ENCODE measurements at places on chromosomes 12 and 14.

DNA sequence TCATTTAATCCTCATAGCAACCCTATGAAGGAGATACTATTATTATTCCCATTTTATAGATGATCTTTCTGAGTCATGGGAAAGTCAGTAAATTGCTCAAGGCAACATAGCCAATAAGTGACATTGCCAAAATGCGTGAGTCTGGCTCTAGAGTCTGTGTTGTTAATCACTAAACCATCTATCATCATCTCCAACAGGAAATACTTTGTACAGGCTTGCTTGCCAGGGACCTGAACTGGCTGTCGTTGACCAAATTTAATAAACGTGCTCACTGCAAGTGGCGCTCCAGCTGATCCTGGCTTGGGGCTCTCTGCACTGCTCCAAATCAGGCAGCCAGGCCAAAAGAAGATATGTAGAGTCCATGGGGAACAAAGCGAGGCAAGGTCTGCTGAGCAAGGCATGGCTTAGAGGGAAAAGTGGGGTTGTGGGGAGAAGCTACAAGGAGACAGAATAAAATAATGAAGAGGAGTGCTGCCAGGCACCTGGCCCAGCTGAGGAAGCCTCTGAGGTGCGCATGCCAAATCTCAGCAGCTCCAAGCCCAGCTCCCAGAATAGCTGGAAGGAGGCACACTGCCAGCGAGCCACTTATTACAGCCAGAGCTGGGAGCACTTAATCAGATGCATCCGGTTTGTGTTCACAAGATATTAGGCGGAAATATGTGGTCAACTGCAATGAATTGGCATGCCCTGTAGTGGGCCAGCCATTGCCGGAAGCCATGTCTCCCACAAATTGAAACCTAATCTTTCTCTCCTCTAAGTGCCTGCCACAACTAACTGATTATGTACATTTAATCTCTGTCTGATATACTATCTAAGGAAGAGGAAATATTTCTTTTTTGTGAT lies 43.3 kb upstream of the PTPRO start:
- DNase-seq, result no peak

DNA sequence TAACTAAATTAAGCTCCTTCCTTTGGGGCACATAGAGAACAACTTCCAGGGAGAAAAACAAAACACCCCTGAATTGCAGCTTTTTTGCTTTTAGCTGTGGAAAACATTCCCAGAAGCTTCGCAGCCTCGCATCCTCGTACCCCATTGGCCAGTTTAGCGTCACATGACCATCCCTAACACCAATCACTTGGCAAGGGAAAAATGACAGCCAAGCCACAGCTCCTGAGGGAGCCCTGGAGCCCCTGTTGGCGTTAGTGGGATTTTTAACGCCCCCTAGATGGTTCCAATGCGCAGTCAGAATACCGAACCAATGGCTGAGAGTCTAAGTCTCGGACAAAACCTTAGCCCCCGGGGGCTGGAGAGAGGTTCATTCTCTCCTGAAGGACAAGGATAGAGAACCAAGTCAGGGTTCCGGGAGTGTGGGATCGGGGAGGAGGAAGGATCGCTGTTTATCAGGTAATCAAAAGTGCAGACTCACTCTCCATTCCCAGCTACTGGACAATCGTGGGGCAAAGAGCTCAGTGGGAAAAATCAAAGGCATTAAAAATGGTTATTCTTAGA lies 135.6 kb upstream of the HIF1A start:
- DNase-seq, result no peak

DNA sequence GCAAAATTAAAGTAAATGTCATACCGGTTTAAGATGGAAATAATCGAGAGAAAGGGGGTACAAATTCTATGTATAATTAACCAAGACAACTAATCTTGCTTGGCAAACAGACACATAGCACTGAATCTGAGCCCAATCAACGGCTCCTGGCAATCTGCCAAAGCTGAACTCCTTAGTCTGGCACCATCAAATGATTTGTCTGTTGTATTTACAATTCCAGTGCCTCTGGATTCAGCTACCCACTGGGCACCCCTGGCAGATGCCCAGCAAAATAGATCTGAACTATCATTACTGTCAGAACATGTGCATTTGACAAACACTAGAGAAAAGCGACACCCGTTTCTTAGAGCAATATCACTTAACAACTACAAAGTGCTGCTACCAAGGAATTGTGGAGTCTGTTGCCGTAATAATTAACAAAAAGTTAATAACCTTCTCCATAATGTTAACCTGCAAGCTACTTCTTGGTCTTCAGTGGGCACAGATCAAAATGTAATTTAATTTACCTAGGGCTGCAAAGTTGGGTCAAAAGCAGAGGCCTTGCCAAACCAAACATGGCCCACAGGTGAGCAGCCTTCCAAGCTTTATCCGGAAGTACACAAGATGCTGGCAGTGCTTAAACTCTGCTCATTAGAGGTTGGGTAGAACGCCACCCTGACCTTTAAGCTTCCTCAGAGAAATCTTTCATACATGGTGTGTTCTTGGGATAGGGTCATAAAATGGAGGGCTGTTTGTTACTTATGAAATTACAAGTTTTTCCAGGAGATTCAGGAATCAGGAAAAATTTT lies 7.6 kb downstream of the EGLN3 start:
- no peak for DNase-seq

DNA sequence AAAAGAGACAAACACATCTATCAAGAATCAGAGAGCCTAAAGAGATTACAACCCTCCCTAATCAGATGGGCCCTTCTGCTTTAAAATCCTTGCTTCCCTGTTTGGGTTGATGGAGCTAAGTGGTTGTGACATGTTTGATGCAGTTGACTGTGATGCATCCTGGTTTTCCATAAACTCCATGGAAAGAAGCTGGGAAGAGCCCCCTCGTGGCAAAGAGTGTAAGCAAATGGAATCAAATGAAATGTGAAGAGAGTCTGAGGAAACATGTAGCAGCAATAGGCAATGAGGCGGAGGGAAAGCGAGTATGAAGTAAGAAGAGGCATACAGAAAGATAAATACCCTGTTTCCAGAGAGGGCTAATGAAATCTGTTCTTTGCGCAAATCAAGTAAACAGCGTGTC lies 70.4 kb upstream of the SLCO1C1 start:
- no peak for DNase-seq

DNA sequence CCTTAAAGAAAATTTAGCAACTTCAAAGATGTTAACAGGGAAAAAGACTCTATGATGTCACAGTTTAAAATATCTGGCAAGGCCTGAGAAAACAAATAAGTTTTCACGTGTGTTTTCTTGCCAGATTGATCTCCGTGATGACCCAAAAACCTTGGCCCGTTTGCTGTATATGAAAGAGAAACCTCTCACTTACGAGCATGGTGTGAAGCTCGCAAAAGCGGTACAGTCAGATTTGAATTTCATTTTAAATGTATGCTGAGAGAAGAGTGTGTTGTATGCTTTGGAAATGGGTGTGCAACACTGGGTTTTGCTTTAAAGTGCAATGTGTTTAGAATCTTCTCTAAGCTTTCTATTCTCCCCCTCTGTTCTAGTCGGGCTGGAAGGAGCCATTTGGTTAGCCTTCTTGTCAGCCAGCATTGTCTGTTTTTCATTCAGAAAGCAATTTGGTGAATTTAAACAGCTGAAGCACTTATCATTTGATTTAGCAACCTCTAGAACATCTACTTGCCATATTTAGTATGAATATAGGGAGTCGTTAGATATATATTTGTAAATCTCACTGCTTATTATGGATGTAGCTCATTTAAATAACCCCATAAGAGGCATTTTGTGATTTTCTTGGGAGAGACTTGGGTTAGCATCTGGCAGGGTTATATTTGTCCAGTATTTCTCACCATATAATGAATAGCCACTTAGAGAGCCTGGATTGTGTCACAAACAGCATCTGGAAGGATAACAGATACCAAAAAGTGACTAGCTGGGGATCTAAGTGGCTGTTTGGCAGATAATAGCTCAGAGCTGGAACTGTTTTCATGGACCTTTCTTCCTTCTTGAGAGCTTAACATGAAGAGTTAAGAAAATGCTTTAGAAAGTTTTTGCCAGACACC lies 35.5 kb downstream of the GPHB5 start:
- no peak for DNase-seq

DNA sequence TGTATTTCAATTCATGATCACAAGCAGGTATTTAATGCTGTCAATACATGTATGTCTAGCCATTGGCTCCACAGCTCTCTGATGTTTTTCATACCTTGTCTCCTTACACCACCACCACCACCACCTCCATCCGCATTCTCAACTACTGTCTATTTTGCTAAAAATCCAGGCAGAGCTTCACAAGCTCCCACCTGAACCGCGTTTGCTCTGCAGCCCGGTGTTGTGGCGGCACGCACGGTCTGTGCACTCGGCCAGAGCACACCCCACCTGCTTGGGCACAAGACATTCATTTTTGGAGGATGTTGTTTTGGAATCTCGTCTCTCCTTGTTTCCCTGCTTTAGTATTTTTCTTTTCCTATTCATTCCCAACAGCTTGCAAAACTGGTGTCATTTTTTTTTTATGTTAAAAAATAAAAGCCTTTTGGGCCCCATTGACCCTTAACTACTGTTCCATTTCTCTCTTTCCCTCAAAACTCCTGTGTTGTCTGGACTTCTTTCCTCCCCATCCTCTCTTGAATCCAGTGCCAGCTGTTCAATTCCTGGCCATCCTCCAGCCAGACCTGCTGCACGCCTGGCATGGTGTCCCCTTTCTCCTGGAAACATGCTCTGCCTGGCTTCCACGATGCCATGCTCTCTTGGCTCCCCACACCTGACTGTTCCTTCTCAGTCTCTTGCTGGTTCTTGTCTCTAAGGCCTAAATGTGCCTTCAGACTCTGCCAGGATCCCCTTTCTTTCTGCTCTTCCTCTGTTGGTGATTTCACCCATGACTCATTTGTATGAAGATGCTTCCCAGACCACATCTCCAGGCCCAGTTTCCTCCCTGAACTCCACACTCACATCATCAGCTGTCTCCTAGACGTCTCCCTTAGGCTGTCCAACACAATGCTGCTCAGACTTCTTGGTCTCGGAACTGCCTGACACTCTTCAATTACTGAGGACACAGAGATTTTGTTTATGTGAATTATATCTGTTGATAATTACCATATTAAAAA lies 37.9 kb downstream of the PIWIL1 start:
- no peak for DNase-seq

DNA sequence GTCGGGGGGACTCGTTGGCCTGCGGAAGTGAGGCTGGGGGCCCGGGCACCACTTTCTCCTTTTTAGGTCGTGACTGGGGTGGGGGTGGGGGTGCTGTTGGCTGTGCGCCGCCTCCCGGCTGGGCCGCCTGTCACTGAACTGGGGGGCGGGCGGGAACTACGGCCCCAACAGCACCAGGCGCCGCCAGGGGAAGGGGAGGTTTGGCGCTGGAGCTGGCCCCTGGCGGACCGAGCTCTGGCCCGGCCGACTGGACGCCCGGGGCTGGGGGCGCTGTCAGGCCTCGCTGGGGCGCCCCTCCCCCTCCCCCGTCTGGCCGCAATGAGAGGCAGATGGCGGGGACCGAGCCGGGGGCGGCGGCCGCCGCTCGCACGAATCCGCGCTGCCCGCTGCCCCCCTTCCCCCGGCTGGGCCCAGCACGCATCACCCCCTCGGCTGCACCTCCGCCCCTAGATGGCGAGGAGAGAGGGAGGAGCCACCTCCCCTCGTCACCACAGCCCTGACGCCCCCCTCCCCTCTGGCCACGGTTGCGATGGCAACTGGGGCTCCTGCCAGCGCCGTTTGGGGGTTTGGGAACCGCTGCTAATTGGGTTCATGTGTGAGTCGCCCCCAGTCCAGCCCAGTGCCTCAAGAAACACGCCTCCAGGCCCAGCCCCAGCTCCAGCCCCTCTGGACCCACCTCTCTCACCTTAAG lies 723 bp downstream of the NFATC4 start:
- DNase-seq, result peak; percentile 16

GRCh38 chr14:48391661-48392060 lies 716.3 kb upstream of the MDGA2 start:
- DNase-seq, result no peak

- no peak for DNase-seq
These were observed 125.1 kb downstream of the ST8SIA1 start for GRCh38 chr12:22209422-22209821.

DNA sequence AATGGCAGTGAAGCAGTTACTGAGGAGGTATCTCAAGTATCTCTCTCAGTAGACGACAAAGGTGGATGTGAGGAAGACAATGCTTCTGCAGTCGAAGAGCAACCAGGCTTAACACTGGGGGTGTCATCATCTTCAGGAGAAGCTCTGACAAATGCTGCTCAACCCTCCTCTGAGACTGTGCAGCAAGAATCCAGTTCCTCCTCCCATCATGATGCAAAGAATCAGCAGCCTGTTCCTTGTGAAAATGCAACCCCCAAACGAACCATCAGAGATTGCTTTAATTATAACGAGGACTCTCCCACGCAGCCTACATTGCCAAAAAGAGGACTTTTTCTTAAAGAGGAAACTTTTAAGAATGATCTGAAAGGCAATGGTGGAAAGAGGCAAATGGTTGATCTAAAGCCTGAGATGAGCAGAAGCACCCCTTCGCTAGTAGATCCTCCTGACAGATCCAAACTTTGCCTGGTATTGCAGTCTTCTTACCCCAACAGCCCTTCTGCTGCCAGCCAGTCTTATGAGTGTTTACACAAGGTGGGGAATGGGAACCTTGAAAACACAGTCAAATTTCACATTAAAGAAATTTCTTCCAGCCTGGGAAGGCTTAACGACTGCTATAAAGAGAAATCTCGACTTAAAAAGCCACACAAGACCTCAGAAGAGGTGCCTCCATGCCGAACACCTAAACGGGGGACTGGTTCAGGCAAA lies 216.6 kb downstream of the AKAP6 start:
- no peak for DNase-seq

- no peak for DNase-seq
These were observed 35.3 kb downstream of the PITPNM2 start for GRCh38 chr12:123115409-123116121.

GRCh38 chr12:53749986-53750811 lies 1.6 kb downstream of the CISTR start:
- DNase-seq, result no peak

- no peak for DNase-seq
These were observed 135.0 kb downstream of the ADAMTS20 start for GRCh38 chr12:43416981-43417380.

DNA sequence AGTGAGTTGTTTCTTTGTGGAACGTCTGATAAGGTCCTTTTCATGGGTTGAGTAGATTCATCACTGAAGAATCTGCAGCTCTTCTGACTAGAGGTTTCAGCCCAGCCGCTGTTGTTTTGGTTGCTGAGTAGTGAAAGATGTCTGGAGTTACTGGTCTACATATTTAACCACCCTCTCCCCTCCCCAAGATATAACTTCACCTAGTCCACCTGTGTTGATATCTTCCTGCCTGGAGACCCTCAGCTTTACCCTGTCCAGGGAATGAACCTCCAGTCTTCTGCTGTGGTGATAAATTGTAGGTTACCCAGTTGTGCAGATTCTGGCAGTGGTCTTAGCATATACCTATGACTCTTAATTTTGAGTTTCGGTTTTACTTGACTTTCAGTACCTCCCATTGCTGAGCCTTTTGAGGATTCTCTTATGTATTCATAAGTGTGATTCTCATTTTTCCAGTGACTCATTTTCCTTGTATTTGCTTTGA lies 62.9 kb downstream of the CCDC91 start:
- peak; percentile 61 for DNase-seq

All from activated CD4-positive, alpha-beta T cell treated with anti-CD3 and anti-CD28 coated beads for 48 hours (primary cell).